Activated T-cell treated with anti-CD3 and anti-CD28 coated beads, Interleukin-2, amount 50 U/mL, for 72 hours (primary cell): ENCODE measurements at places on chromosomes 2 and 18. TPM values are rescaled to one million over a fixed set of nuclear protein-coding genes. Genes with fewer than 3 reads are reported as not detected.

CCDC148 gene
- not detected for total RNA-seq

- no peak for DNase-seq
Observed at GRCh38 chr2:121368836-121369235, 83.8 kb upstream of the TFCP2L1 start.

FSHR gene
- not detected for total RNA-seq

GRCh38 chr2:72121153-72121552 is 26.5 kb downstream of the CYP26B1 start:
- DNase-seq: no peak

- DNase-seq: no peak
Observed at GRCh38 chr2:38631976-38632375, 29.2 kb upstream of the HNRNPLL start.

FBLN7 gene
- total RNA-seq: 22.3 TPM

HOXD13 gene
- total RNA-seq: not detected

IL1F10 gene
- not detected for total RNA-seq

IL1RL1 gene
- total RNA-seq: 1.6 TPM

DNA sequence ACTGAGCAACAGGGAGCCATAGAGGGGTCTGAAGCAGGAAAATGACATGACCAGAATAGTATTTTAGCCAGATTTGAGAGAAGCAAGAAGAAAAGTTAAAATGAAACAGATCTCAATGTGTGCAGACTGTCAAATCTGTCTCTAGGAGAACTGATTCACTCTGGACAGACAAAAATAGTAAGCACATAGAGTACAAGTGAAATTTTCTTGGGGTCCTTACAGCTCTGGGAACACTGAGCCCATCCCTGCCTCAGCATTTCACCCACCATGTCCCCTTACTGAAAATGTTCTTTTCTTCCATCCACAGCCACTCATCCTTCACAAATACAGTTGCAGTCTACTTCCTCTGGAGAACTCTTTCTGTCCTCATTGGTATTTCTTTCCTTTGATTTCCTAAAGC is 359.2 kb downstream of the MTX2 start:
- no peak for DNase-seq

DNA sequence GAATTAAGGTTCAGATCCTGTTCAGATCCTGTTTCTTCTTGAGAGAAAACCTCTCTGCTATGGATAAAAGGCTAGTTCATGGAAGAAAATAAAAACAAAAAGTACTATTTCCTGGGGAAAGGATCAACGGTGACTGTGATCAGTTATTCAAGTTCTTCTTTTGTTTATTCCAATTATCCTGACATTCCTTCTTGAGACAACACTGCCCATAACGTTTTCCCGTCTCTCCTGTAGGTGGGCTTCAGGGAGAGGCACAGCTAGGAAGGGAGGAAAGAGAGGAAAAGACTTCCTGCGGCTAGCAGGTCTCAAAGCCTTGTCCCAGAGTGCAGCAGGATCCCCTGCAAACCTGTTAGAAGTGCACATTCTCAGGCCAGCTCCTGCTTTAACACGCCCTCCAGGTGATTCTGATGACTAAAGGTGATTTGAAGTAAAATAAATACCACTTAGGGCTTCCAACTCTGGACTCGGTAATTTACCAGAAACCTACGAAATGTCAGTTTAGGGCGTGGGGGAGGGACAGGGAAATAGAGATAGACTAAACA is 4.5 kb upstream of the FHL2 start:
- DNase-seq: no peak

GRCh38 chr2:196459539-196459938 is 180.0 kb upstream of the CCDC150 start:
- DNase-seq: no peak

DNA sequence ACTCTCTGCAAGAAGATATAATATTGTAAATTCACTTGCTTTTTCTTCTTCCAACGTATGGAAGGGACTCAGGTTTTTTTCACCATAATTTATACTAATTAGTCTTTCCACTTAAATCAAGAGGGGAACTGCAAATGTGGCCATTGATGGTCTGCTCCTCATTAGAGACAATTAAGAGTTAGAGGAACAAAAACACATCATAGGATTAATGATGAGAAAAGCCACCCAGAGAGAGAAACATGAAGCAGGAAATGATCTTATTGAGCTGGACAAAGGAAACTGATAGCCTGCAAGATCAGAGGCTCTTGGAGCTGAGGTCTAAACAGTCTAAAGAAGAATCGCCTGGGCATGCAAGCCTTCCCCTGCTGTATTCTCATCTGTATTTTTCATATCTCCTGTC is 151.2 kb upstream of the NRP2 start:
- DNase-seq: no peak
